ENCODE measurements at places on chromosomes 6 and 20. TPM values are rescaled to one million over a fixed set of nuclear protein-coding genes. Genes with fewer than 3 reads are reported as not detected.

The TMEM244 gene
- not detected for total RNA-seq

The NDUFAF4 gene
- total RNA-seq = 89.4 TPM

The HLA-DQA1 gene
- not detected for total RNA-seq

The ARMC2 gene
- total RNA-seq = 4.4 TPM

The SFTA2 gene
- not detected for total RNA-seq

The SMLR1 gene
- total RNA-seq = 104 TPM

The PGM3 gene
- 231 TPM for total RNA-seq

The B3GALT4 gene
- total RNA-seq = 0.27 TPM

The GPR31 gene
- not detected for total RNA-seq

The PDYN gene
- total RNA-seq = not detected

The DSP gene
- 89.8 TPM for total RNA-seq

The GPX5 gene
- total RNA-seq = not detected

The LRRC73 gene
- 0.17 TPM for total RNA-seq

The TEAD3 gene
- 14.4 TPM for total RNA-seq

The PHACTR1 gene
- total RNA-seq = not detected

The TRIM27 gene
- total RNA-seq = 79.0 TPM

The ATG5 gene
- total RNA-seq = 56.8 TPM

The RNF146 gene
- 22.2 TPM for total RNA-seq

The SUMO4 gene
- total RNA-seq = 1.2 TPM

The TSPO2 gene
- not detected for total RNA-seq

The IMPG1 gene
- not detected for total RNA-seq

The CST2 gene
- total RNA-seq = not detected

The CDSN gene
- total RNA-seq = not detected

The CDH22 gene
- total RNA-seq = not detected

The HAO1 gene
- total RNA-seq = not detected

The HSPA12B gene
- not detected for total RNA-seq

The CASS4 gene
- 0.49 TPM for total RNA-seq

The KHDRBS2 gene
- not detected for total RNA-seq

The SLC44A4 gene
- 5.9 TPM for total RNA-seq

The C20orf141 gene
- not detected for total RNA-seq

The FOXF2 gene
- not detected for total RNA-seq

The SPEF1 gene
- total RNA-seq = 0.32 TPM

The ELMO2 gene
- total RNA-seq = 35.7 TPM

The SOD2 gene
- total RNA-seq = 304 TPM

The CTAGE9 gene
- not detected for total RNA-seq

The MAS1 gene
- total RNA-seq = not detected

The CST7 gene
- not detected for total RNA-seq

The HMGN3 gene
- total RNA-seq = 145 TPM

The ADAM33 gene
- not detected for total RNA-seq

The CBLN4 gene
- not detected for total RNA-seq

The HSPA1B gene
- 186 TPM for total RNA-seq

The COQ3 gene
- 26.6 TPM for total RNA-seq

The EPHA7 gene
- total RNA-seq = not detected

The CLVS2 gene
- total RNA-seq = not detected

The GRM4 gene
- total RNA-seq = not detected

The RBBP8NL gene
- 0.86 TPM for total RNA-seq

The PPP1R3G gene
- total RNA-seq = 0.56 TPM

The GMPR gene
- total RNA-seq = not detected

The OPN5 gene
- total RNA-seq = not detected

The OR2J3 gene
- total RNA-seq = not detected

The TFAP2D gene
- total RNA-seq = not detected
